ENCODE measurements at places on chromosomes 7 and 10.

DNA sequence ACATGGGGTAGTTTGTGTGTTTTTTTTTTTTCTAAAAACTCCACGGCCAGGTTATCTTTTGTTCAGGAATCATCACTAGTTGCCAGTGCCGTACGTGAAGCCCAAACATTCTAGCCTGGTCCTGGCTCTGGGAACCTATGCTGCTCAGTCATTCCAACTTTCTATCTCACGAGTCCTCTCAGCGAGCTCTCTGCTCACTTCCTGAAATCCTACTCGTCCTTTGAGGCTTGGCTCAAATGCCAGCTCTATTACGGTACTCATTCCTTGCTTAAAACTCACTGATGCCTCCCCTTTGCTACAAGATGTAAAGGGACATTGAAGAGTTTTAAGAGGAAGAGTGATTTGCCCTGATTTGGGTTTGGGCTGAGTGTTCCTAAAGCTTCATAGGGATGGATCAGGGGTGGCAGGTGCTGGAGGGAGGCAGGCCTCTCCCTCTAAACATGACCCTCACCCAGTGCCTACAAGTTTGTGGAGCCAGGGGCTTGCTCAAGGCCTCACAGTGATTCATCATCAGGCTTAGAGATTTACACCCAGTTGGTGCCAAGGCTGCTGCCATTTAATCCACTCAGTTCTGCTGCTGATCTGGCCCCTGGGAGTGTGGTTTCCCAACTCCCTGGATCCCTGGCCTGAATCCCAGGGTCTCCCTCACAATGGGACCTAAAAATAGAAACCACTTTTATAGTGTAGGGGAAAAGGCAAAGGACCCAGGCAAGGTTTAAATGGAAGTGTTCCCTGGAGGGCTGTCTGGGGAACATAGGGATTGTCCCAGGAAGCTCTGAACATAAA, 46.1 kb upstream of the R3HCC1L start:
- no peak for DNase-seq

DNA sequence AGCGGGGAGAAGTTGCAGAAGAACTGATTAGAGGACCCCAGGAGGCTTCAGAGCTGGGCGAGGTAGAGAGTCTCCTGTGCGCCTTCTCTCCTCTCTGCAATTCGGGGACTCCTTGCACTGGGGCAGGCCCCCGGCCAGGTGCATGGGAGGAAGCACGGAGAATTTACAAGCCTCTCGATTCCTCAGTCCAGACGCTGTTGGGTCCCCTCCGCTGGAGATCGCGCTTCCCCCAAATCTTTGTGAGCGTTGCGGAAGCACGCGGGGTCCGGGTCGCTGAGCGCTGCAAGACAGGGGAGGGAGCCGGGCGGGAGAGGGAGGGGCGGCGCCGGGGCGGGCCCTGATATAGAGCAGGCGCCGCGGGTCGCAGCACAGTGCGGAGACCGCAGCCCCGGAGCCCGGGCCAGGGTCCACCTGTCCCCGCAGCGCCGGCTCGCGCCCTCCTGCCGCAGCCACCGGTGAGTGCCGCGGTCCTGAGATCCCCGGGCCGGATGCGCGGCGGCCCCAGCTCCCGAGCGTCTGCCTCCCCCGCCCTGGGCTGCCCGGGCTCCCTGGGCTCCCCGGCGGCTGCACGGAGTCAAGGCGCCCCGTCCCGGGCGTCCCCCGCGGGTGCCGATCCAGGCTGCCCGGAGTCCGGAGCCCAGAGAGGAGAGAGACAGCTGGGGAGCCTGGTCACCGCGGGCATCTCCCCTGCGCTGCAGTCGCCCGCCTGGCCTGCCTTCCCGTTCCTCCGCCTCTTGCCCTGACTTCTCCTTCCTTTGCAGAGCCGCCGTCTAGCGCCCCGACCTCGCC, at the start of gene PLAU:
PLAU (plus strand) TSS at position 369 of the 789 bp plus-strand sequence. CDS start 424 bp downstream, outside the sequence.
- no peak for DNase-seq

DNA sequence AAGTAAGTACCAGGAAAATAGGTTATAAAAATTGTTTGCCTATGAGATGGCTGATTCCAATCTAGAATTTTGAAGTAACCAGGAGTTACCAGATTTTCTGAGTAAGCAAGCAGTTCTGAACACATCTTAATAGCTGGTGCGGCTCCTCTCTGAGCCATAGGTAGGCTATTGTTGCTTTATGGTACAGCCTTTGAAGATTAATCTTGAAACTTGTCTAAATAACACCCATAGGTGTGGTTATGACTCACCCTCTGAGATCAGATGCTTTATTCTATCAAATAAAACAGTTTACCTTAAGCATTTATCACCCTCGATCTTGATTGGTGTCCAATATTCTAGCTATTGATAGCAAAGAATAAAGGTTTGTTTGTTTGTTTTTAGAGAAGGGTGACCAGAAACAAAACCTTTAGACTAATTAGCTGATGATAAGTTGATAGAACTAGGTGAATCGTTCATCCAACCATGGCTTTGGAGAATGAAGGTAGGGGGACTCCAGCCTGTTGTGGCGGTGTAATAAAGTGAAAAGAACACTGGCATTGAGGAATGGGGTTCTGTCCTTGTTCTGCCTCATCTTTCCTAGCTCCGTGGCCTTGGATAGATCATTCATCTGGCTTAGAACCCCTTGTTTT, 72.2 kb downstream of the VTI1A start:
- DNase-seq = no peak

DNA sequence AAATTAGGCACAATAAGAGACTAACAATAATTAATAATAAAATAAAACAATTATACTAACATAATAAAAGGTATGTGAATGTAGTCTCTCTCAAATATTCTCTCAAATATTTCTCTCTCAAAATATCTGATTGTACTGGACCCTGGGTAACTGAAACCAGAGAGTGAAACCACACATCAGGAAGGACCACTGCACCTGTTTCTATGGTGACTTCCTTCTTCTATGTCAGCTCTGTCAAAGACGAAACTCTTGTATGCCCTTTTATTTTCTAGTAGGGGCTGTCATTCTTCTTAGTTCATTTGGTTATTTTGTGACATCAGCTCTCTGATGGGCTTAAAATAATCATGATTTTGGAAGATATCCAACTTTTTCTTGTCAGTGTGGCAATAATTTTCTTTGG, 428.0 kb upstream of the TPK1 start:
- no peak for DNase-seq

GRCh38 chr10:8618834-8619233, 564.3 kb downstream of the GATA3 start:
- DNase-seq = no peak

DNA sequence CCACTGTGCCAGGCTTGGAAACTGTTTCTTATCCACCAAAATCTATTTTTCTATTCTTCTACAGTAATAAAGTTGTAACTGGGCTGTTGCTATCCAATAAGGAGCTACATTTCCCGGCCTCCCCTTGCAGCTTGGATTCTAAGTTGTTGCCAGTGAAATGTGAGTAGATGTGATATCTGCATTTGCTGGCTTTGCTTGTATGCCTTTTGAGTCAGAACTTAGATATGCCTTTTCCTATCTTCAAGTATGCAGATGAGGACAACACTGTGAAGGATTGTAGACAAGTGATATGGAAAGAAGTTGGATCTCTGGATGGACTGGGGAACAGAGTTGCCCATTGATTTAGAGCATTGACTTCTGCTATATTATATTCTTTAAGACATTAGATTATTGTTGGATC, 236.9 kb downstream of the REEP3 start:
- no peak for DNase-seq

GRCh38 chr10:3907514-3907913, 122.5 kb upstream of the KLF6 start:
- no peak for DNase-seq

DNA sequence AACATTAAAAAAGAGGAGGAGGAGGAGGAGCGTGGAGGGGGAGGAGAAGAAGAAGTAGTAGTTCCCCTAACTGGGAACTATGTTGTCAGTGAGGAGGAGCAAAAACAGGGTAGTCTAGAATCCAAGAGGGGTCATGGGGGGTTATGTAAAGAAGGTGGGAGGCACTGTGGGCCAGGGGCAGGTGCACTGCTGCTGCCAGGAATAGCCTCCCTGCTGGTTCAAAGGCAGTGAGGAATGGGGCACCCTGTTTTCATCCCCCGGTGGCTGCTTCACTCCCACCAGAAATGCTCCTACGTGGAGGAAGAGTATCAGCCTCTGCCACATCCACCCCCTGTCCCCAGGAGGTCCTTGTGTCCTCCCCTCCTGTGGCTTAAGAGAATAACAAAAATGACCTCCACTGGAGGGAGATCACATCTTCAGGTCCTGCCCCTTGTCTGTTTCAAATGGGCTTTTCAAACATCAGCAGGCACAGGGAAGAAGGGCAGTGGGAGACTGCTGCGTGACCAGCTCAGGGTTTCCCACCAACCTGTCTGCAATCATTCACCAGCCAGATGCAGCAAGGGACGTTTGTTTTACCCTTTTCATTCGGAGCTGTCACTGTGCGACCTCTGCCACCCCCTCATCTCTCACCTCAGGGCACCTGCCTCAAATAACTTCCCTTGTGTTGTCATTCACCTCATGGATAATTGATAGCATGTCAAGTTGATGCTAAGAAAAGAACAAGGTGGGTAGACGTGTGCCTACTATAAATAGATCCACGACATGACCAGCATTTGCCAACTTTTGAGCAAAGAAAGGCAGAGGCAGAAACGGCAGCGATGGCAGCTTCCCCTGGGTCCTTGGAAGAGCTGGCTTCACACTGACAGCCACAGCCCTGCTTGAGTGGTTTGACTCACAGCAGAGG, 92.6 kb downstream of the DGKI start:
- DNase-seq = no peak

DNA sequence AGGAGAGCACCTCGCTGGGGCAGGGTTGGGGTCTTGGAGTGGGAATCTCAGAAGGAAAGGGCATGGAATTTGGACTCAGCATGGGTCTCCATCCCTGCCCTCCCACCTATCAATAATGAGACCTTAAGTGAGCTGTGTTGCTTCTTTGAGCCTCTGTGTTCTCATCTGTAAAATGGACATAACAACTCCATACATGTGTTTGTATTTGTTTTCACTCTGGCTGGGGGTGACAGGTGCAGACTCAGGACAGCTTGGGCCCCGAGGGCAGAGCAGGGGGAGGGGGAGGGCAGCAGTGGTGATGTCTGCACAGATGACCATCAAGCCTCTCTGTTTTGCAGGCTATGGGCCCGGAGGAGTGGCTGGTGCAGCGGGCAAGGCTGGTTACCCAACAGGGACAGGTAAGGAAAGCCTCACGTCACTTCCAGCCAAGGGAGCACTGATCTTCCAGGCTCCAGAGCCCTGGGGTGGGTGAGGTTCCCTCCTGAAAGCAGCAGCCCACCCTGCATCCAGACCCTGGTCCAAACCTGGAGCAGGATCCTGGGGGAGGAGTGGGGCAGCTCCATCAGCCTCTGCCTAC, 19.9 kb downstream of the ELN start:
- no peak for DNase-seq

GRCh38 chr10:84681781-84682180, 353.4 kb downstream of the CCSER2 start:
- DNase-seq = no peak
